ENCODE measurements at places on chromosomes 12 and 14.

DNA sequence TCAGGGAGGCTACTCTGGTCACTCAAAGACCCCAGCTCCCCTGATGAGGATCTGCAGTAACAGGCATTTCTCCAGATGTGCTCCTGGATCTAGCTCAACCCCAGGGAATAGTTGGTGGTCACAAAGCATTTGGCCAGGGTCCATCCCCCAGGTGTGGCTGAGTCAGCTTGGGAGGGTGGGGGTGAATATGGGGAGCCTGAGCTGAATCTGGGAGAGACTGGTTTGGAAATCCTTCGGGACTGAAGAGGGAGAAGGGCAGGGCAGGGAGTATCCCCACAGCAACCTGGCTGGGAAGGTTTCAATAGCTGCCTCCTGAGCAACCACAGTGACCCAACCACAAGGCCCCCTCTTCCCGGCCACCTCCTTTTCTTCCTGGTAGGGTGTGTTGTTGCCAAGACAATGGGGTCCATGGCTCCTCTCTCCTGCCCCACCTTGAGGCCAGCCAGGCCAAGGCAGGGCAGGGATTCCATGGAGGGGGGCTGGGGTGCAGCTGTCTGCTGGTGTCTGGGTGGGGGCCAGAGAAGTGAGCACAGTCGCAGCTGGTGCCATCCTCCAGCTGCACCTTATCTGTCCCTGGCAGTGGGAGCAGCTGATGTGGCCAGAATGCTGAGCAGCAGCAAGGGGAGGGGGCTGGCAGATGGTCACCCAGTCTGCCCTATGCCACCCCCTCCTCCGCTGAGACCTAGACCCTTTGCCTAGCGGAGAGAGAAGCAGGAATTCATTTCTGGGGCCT lies 5.5 kb downstream of the ASIC1 start:
- no peak for DNase-seq

- no peak for DNase-seq
Measured at GRCh38 chr14:97802430-97803373, 1005.5 kb downstream of the VRK1 start.

DNA sequence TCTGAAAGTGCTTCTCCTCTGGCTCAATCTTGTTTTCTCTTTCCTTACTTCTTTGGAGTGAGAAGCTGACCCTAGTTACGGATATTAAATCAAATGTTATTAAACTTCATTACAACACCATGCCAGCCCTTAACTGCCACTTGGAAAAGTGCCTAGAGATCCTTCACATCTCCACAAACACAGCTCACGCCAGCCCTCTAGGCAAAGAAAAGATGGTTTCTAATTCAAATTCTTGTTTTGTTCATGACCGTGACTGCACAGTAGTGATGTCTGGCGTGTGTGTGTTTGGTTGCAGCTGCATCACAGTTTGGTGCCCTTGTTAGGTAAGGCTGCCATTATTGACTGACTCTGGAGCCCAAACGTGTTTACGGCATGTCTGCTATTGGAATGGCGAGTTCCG lies 113.0 kb downstream of the BEGAIN start:
- DNase-seq: no peak

DNA sequence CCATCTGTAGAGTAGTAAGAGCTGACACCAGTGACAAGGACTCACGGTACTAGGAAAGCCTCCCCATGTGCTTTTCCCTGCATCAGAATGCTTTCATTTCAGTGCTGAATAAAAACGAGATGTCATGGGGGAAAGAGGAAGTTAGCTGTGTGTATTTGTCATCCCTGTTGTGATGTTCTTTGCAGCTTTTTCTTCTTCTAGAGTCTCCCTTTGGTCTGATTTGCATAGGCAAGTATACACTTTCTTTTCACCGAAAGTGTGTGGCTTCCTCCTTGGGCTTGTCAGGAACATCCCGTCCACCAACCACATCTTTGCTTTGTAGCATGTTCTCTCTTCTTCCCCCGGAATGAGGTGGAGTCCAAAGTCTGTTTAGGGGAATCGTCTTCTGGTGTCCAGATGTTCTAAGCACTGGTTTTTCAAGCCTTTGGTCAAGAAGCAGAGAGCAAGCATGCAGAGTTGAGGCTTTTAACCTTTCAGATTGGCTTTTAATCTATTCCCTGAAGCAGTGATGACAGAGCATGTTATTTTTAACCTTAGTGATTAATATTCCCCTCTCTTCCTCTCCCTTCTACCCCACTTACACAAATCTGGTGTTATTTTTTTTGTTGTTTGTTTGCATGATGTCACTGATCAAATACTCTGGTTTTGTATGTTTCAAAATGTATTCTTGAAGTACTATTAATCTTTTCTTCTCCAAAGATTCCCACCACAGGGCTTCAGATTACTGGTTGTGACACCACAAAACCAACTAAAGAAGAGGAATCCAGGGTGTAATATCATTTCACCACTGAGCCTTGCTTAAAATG lies 163.4 kb downstream of the SAMD4A start:
- peak; percentile 86 for DNase-seq

DNA sequence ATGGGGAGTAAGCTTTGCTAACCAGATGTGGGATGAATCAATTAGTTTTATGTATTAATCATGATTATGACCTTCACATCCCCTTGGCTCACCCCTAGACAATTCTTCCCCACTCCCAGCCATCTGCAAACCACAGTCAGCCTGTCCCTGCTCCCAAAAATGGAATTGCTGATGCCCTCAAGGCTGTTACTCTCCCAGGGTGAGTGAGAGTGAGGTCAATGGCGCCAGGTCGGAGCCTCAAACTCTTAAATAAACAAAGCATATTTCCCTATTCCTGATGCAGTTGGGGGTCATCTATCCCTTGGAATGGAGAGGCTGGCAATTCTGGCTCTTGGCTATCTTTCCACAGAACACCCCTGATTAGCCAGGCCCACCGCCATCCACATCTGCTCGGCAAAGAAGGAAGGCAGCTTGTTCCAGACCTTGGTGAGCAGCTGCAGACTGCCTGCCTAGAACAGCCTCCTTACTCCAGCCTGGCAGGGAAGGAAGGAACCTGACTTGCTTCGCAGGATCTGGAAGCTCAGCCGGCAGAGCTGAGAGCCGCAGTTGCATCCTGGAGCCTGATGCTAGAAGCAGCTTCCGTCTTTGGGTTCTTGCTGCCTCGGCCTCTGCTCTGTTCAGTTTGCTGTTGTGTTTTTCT lies 57.0 kb downstream of the SMUG1 start:
- DNase-seq: no peak

DNA sequence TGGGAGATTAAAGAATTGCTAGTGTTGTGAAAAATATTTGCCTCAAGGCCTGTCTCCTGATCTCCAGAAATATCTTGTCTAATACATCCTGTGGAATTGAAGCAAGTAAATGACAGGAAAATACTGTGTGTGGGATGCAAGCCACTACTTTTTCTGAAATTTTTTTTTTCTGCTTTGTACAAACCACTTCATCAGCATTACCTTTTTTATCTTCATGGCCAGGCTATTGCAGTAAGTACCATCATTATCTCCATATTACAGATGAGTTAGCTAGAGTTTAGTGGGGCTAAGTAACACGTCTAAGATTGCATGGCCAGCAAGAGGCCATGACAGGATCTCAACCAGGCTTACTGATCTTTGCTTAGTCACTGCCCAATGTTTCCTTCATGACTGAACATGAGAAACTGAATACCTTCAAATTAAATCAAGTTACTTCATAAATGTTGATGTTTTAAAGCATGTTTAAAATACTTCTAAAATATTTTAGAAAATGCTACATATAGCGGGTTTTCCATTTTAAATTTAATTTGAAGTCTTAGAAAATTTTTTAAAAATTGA lies 273.7 kb downstream of the SLC6A15 start:
- DNase-seq: peak; percentile 47

DNA sequence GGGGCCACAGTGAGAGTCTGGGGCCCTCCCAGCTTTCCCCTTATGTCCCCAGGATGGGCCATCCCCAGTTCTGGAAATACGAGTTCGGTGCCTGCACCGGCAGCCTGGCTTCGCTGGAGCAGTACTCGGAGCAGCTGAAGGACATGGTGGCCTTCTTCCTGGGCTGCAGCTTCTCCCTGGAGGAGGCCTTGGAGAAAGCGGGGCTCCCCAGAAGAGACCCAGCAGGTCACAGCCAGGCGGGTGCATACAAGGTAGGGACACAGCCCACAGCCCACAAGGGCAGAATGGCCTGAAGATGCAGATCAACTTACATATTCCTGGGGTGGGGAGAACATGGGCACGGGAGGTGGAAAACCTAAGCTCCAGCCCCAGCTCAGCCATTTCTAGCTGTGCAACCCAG lies 56.1 kb downstream of the DGLUCY start:
- no peak for DNase-seq

- no peak for DNase-seq
Measured at GRCh38 chr12:71804505-71804904, 35.1 kb upstream of the TBC1D15 start.
